ENCODE measurements at places on chromosomes 4 and X.

- no peak for DNase-seq
These were observed 42.9 kb upstream of the CENPU start for GRCh38 chr4:184776821-184777220.

GRCh38 chrX:154441984-154442707, 1.8 kb upstream of the FAM50A start:
- no peak for DNase-seq

- peak; percentile 9 for DNase-seq
These were observed 32.1 kb upstream of the MTNR1A start for GRCh38 chr4:186587416-186588018.

DNA sequence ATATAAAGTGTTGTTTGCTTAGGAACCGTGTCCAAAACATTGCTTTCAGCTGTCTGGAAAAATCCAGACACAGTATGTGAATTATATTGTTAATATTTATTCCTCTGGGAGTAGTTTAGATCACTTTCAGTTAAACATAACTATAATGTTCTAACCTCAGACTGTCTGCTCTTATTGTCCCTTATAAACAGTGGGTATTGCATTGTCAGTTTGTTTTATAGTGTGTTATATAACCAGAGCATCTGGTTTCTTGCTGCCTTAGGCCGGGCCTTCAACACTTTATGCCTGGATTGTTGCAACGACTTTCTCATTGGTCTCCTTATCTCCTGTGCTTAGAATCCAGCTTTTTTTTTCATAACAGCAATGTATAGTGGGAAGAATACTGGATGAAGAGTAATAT, 26.4 kb downstream of the ATG4A start:
- DNase-seq: no peak

GRCh38 chrX:22652596-22652995, 347.2 kb upstream of the DDX53 start:
- no peak for DNase-seq

DNA sequence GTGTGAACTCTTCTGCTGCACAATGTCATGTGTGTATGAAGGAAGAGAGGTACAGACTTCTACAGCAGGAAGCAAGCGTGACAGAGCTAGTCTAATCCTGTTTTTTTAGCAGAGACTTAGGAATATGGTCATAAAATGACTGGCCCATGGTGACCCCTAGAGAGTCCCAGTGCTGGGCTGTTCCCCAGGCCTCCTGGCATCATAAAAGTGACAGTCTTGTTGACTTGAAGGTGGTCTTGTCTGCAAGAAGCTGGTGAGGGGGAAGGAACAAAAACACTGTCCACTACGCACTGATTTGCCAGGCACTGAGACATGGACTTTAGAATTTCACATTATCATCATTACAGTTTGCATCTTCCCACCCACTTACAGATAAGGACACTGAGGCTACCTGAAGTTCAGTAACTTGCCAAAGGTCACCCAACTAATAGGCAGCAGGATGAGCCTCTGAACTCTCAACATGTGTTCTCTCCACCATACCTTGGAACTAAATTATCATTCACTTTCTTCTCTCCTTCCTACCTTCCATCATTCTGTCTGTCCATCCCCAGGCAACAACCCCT, 63.0 kb downstream of the HADH start:
- no peak for DNase-seq

GRCh38 chr4:26319949-26320537, 771 bp upstream of the RBPJ start:
- DNase-seq: peak; percentile 29

DNA sequence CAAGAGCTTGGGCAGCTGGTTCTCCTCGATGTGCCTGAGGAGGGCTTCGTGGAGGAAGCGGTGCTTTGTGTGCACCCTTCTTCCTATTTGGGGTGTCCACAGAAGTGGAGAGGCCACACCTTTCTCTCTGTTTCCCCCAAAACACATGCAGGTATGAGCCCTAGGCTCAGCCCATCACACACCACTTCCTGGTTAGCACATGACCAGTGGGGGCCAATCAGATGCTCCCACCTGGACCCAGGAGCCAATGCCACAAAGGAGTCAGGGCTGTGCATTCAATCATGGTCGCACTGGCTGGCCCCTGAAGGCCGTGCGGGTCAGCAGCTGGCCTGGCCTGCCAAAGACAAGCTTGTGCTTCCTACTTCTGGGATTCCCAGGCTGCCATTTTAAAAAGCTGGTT, 51.4 kb downstream of the PPP2R2C start:
- no peak for DNase-seq
